NCI-H1417 treated with DMSO at 0.1 percent for 48 hours (cell line): ENCODE measurements at places on chromosomes 4 and X.

GRCh38 chr4:120293341-120293740 is 226.7 kb upstream of the MAD2L1 start:
- DNase-seq: no peak

- DNase-seq: no peak
These were observed 62.3 kb downstream of the AGTR2 start for GRCh38 chrX:116232833-116233232.

GRCh38 chr4:76601791-76602190 is 166.8 kb downstream of the SHROOM3 start:
- DNase-seq: no peak

- DNase-seq: no peak
These were observed 242.1 kb upstream of the ZCCHC13 start for GRCh38 chrX:74061879-74062278.

DNA sequence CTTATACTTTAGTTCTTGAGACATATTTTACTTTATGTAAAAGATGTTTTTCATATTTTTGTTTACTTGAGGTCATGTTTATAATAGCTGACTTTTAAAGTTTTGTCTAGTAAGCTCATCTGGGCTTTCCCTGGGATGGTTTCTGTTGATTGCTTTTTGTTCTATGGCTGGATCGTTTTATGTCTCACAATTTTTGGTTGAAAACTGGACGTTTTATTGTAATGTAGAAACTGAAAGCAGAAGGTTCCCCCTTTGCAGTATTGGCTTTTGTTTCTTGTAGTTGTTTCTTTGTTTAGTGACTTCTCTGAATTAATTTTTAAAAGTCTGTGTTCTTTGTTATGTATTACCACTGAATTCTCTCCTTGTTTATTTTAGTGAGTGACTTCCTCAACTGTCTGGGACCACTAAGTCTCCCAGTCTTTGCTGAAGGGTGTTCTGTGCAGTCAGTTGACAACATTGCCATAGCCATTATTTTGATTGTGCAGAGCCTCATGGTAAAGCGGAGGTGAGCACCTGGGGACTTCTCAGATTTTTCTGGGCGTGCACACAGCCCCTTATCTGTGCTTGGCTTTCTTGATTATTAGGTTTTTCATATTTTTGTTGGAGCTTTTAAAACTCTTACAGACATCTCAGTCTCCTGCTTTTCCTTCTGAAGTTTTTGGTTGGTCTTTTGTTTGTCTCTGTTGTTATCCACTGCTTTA is 31.0 kb downstream of the KDM6A start:
- DNase-seq: no peak

DNA sequence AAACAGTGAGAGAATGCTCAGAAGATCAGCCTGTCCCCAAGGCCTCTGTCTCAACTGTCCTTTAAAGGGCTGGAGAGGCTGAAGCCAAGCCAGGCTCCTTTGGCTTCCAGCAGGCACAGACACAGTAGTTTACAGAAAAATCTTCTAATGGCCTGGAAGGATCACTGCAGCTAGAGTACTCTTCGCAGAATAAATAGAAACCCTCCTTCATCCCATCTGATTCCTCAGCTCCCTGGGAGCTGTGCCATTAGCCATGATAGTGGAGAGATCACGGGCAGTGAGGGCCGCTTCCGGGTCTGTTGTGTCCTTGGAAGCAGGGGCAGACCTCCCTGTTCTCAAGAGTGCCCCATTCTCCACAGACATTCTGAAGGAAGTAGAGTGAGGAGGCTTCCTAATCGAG is 63.1 kb downstream of the CCNI start:
- DNase-seq: no peak

DNA sequence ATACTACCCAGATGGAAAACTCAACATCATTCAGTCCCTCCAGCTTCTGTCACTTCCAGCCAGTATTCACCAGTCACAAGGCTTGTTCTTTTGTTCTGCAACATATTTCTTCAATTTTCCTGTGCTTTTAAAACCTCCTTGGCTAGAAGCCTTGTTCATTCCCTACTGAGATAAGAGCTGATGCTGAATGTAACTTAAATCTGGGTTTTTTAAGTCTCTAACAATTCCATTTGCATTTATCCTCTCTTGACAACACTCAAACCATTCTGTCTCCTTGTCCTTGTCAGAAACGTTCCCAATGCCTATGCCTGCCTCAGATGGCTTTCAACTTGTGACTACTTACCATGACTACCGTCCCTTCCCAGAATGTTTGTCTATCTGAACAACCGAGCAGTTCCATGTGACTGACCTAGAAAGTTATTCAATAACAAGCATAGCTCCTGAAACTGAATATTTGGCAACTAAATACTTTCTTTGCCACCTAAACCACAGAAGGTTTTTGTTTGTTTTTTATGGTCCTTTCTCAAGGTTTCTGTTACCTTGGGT is 682.9 kb upstream of the GALNTL6 start:
- DNase-seq: no peak

- DNase-seq: no peak
These were observed 60.6 kb upstream of the WWC2 start for GRCh38 chr4:183038436-183038835.

GRCh38 chrX:9611436-9612145 is 146.7 kb downstream of the TBL1X start:
- no peak for DNase-seq

DNA sequence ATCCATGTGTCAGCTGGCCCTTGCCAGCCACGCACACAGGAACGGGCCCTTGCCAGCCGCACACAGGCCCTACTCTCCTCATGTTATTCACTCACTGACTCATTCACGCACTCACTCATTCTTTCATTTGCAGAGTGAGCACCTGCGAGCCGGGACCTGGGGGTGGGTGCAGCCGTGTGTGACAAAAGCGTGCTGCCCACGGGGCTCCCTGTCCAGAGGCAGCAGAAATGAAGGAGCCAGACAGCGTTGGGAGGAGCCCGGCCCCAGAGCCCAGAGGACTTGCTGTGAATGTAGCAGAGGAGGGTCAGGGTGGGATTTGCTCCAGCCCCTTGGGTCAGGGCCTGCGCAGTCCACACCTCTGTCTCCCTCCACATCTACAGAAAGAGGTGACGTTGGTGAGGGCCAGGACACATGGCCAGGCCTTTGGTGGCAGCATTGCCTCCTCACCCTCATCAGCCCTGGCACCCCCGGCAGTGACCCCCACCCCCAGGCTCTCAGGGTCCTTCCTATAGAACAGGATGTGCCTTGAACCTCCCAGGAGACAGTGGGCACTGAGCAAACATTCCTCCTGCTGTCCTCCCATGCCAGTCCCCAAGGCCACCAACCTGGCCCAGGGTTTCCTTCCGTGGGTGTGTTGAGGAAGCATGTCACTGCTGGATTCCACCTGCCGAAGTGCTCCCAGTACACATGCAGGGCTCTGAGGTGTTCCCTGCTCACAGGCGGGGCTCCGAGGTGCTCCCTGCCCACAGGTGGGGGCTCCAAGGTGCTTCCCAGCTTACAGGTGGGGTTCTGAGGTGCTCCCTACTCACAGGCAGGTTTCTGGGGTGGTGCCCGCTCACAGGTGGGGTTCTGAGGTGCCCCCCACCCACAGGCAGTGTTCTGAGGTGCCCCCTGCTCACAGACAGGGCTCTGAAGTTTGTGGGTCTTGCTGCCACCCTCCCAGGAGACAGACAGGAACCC is 105.7 kb downstream of the HMX1 start:
- no peak for DNase-seq

- no peak for DNase-seq
These were observed 964 bp upstream of the GPR82 start for GRCh38 chrX:41722816-41723618.

- DNase-seq: no peak
These were observed 47.4 kb downstream of the TMEM131L start for GRCh38 chr4:153513596-153513995.

DNA sequence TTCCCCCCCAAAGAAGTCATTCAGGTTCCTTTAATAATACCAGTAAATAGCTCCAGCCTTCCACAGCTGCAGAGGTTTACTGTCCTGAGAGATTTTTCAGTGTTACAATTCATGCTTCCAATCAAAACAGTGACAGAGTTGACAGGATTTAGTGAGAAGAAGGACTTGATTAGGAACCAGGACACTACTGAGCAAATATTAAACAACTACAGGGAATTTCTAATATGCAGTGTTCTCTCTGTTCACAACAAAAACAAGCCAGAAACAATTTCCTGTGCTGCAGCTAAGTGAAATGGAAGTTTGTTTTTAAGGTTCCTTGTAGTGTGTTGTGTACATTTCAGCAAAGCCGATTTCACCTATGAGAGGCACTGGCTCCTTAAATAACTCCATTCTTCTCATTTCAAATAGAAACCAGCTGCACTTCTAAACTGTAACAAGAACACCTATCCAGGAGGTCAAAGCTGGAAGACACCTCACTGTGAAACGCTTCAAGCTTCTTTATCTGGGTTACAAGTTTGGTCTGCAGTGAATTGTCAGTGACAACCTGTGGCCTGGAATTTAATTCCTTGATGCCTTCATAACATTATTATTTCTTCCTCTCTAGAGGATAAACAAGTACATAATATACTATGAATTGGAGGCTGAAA is 149.3 kb downstream of the RASL11B start:
- no peak for DNase-seq

- no peak for DNase-seq
These were observed 2.2 kb upstream of the MGARP start for GRCh38 chr4:139282065-139282720.

- DNase-seq: no peak
These were observed 68.7 kb downstream of the ADRA2C start for GRCh38 chr4:3834663-3835521.

DNA sequence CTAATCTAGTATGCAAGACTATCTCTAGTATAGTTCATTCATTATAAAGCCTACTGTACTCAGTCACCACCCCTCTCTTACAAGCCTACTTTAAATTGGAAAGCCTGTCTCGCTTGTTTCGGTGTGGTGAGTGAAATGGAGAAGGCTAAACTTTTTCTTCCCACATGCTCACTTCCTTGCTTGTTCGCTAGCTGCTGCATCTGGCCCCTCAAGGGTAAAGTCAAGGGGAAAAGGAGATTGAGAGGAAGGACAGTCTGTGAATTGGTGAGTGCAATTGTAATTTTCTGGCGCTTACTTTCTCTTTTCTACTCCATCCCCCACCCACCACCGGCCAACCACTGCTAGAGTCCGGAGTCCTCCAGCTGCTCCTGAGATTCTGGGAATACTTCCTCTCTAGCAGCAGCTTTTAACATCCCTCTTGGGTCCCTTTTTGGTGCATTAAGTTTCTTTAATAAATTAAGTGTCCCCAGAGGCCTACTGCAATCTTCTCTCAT is 12.1 kb upstream of the ARAP2 start:
- no peak for DNase-seq

DNA sequence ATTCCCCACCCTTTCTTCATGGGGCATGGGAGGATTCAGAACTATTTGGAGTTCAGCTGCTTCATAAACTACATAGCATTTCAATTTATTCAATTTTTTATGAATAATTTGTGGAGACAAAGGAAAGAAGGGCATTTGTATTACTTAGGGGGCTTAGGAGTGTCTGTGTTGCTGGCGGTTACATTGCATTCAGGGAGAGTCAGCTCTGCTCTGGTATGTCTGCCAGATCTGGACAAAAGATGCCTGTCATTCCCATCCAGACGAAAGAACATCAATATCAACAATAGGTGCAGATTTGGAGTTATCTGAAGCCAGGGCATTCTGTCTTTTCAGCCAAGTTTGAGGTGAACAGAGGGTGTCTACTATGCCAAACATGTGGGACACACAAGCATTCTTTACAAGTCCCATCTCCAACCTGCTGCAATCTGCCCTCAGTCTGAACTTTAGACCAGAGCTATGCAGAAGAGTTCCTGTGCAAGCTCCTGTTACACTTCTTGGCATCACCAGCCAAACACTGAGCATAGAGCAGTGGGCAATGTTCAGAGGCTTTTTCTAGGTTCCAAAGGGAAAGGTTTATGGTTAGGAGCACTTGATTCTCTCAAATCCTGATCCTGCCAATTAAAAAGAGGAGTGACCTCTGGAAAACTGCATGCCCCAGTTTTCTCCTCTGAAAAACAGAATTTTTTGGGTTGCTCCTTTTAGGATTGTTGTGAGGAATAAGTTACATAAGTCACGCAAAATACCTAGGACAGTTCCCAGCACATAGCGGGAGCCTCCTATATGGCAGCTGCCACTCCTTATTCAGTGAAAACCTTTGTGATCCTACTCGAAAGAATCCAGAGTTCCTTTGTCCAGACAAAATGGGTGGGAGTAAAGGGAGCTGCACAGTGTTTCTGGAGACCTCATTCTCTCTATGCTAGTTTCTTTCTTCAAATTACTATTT is 719.5 kb upstream of the SLIT2 start:
- DNase-seq: no peak

- DNase-seq: no peak
These were observed 124.4 kb upstream of the SLC34A2 start for GRCh38 chr4:25531272-25531671.

- DNase-seq: peak; percentile 14
These were observed 25.9 kb downstream of the SMIM31 start for GRCh38 chr4:164779811-164780216.

DNA sequence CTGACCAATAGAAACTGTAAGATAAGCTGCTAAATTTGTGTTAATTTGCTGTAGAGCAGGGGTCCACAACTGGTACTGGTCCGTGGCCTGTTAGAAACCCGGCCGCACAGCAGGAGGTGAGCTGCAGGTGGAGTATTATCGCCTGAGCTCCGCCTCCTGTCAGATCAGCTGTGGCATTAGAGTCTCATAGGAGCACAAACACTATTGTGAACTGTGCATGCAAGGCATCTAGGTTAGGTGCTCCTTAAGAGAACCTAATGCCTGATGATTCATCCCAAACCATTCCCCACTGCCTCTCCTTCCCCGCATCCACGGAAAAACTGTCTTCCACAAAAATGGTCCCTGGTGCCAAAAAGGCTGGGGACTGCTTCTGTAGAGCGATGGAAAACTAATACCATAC is 19.7 kb downstream of the FBXW7 start:
- no peak for DNase-seq

DNA sequence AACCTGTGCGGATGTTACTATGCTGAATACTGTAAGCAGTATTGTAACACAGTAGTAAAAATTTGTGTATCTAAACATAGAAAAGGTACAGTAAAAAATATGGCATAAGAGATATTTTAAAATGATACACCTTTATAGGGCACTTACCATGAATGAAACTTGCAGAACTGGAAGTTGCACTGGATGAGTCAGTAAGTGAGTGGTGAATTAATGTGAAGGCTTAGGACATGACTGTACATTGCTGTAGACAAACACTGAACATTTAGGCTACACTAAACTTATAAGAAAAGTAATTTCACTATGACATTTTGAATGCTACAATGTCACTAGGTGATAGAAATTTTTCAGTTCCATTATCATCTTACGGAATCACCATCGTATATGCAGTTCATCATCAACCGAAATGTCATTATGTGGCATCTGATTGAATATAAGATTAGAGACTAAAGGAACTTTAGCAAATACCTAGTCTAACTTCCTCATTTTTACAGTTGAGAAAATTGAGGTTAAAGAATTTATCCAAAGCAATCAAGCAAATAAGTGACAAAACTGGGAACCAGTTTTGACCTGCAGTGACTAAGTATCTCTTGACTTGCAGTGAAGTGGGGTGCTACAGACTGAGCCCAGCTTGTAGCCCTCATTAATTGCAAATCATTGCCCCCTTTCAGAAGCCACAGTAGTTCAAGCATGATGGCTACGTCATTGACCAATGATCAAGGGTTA is 55.3 kb downstream of the EGF start:
- DNase-seq: no peak

- DNase-seq: no peak
These were observed 10.6 kb upstream of the RBPJ start for GRCh38 chr4:26310264-26310663.

GRCh38 chr4:140926672-140927071 is 170.5 kb upstream of the TBC1D9 start:
- DNase-seq: no peak

- no peak for DNase-seq
These were observed 837.6 kb downstream of the PDHA2 start for GRCh38 chr4:96677499-96677898.
